ENCODE measurements at places on chromosomes 5 and 9. TPM values are rescaled to one million over a fixed set of nuclear protein-coding genes. Genes with fewer than 3 reads are reported as not detected.

DNA sequence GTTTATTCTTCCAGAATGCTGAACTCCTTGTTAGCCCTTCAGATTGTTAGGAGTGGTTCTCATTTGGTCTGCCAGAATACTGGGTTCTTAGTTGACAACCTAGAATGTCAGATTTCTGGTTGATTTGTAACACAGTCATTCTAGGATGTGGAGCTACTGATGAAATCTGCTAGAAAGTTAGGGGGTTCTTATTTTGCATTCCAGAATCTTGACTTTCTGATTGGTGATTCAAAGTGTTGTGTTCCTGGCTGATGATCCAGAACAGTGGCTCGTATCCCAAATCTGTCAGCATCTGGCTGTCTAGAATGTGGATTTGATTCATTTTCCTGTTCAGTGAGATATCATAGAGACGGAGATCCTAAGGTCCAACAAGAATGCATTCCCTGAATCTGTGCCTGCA, 21.9 kb downstream of the PTGS1 start:
- no peak for DNase-seq
- 0 out of 2 replicates have a peak overlapping the region, but pooled peaks have one; percentile 4 for H3K27ac ChIP-seq
- H3K36me3 ChIP-seq = peaks cover 52% of the 10 kb centered on the region
- no peaks in the 10 kb centered on the region for H3K27me3 ChIP-seq
- no peak overlapping the region for H3K4me3 ChIP-seq
- peaks cover 19% of the 10 kb centered on the region for H3K4me1 ChIP-seq

- no peaks in the 10 kb centered on the region for H3K4me1 ChIP-seq
- no peaks in the 10 kb centered on the region for H3K27me3 ChIP-seq
Measured at GRCh38 chr9:2220036-2220435, 204.9 kb downstream of the SMARCA2 start.

- no peak for DNase-seq
- H3K27me3 ChIP-seq = no peaks in the 10 kb centered on the region
- peak overlapping the region; percentile 90 for H3K4me3 ChIP-seq
- peaks cover 5% of the 10 kb centered on the region for H3K4me1 ChIP-seq
- peak overlapping the region; percentile 63 for H3K27ac ChIP-seq
- no peaks in the 10 kb centered on the region for H3K36me3 ChIP-seq
Measured at GRCh38 chr9:78236551-78236910, 656 bp downstream of the CEP78 start.

Gene PCDHGA4
- polyA plus RNA-seq = 3.5 TPM

Gene C1QTNF3
- 1.0 TPM for polyA plus RNA-seq

Gene SLC45A2
- polyA plus RNA-seq = 0.07 TPM

Gene PRSS3
- polyA plus RNA-seq = 7.7 TPM

Measured in IMR-90 (cell line).